ENCODE measurements at places on chromosomes 1 and 21.
A peak's percentile ranks its signal among the peaks of the same experiment; 100 is the strongest.

DNA sequence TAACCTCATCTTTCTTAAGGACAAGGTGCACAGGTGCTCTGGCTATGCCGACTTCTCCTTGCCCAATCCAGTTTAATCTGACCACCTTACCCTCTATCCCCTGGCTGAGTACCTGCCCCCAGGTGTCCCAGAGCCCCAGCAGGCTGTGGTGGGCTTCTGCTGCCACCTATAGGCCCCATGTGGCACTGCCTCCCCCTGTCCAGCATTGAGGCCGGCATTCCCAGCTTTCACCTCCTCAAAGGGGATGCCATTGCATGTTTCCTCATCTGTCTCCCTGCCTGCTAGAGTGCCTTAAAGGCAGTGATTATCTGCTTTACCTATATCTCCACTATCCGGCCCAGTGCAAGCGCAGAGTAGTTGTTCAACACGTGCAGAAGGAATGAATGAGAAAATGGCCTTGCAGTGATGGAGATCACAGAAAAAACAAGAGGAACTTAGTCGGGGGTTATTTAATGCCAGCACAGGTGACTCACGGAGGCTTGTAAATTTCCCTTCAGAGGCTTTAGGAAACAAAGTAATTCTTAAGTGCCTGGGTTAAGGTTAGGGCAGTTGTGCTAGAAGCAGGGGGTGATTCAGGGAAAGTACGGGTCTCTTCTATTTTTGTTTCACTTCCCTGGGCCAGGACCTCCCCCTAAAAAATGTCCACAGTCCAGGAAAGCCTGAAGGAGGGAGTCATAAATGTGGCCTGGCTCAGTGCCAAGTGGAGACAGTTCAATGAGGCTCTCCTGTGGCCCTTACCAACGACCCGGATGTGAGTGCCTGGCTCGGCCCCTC, 131.8 kb upstream of the NGF start:
- DNase-seq, result no peak

GRCh38 chr1:228740543-228741317, 5.5 kb downstream of the RHOU start:
- DNase-seq, result no peak

DNA sequence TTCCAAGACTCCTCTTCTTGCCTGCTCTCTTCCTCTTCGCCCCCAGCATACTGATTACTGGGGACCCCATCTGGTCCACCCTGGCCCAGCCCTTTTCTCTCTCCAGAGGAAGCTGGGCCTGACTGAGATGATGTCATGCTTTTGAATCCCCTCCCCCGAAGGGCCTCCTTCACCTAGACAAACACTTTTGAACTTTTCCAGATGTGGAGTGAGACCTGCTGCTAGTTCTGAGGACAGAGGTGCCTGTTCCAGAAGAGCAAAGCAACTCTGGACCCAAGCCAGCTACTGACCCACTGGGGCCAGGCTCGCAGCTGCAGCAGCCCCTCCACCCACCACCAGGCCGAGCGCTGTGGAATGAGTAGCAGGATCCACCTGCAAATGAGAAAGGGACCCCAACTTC, 8.4 kb downstream of the CD34 start:
- DNase-seq, result no peak

DNA sequence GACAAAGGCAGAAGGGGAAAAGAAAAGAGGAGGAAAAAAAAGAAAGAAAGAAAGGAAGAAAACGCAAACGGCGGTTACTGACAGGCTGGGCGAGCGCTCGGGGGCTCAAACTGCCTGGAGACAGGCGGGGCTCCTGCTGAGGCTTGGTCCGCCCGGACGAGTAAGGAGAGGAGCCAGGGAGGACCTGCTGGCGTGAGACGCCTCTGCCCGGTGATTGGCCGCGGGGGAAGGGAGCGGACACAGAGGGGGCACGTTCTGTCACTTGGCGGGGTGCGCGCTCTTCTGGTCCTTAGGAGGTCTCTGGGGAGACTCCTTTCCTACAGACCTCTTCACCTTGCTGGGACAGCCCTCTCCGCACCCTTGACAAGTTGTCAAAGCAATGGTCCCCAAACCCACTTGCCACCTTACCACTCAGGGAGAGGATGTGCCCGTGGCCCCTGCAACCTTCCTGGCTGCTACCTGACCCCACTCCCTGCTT, 791 bp upstream of the PIK3R3 start:
- peak; percentile 59 for DNase-seq

- no peak for DNase-seq
Measured at GRCh38 chr1:160552425-160552824, 26.9 kb downstream of the CD84 start.

DNA sequence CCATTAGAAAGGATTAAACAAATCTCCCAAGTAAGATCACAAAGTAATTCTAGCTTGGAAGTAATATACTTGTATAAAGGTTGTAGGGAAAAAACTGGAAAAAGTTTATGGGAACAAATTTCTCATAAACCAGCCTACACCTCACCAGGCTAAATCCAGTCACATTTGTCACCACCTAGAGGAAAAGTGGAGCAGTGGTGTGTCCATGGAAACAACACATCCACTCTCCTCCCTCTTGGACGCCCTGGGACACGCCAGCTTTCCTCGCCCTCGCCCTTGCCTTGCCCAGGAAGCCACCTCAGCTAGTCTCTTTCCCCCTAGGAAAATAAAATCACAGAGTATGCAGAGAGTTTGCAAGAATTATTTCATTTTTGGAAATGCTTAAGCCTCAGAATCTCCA, 2.2 kb downstream of the PALMD start:
- peak; percentile 13 for DNase-seq

DNA sequence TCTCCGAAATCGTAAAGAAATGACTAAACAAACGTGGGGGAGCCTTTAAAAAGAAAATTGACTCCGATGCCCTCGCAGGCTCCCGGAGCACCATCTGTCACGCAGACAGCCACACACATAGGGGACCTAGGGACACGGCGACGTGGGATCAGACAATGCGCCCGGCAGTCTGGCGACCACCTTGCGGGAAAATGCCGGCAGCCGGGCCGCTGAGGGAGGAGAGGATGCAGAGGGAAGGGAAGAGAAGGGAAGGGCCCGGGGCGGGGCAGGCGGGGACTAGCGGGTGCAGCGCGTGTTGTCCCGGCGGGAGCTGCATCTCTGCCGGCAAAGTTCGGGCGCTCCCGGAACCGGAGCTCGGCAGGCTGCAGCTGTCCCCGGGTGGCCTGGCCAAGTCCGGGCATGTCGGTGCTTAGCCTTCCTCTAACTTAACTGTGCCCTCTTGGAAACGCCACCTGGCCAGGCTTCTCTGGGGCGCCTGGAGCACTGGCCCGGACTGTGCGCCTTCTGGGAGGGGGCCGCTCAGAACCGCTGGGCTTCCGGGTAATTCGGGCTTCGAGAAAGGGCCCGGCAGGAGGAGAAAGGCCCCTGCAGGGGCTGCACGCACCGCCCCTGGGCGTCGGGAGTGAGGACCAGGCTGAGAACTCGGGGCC, 1.8 kb downstream of the NHLH2 start:
- DNase-seq, result peak; percentile 59

GRCh38 chr1:91744953-91745639, 140.9 kb downstream of the TGFBR3 start:
- no peak for DNase-seq

GRCh38 chr1:22983944-22984343, 11.3 kb upstream of the LACTBL1 start:
- DNase-seq, result no peak

DNA sequence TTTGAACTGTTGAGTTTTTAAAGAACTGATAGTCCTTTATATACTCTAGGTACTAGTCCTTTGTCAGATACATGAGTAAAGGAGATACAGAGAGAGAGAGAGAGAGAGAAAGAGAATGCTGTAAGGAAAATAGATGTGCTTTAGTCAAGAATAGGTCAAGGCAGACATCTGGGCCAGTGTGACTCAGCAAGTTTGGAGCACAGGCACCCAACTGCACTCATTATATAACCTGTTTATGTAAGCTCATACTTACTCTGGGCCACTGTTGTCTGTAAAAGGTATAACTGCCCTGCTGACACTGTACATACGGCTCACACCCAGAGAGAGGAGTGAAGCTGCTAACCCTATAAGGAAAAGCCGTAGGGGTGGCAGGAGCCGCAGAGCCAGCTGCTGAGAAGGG, 32.2 kb upstream of the AKT3 start:
- DNase-seq, result no peak

- peak; percentile 84 for DNase-seq
Measured at GRCh38 chr1:52055066-52055865, at the start of gene TXNDC12. Gene TXNDC12 (minus strand): TSS chr1:52055191. CDS start chr1:52055096, 95 bp downstream.

DNA sequence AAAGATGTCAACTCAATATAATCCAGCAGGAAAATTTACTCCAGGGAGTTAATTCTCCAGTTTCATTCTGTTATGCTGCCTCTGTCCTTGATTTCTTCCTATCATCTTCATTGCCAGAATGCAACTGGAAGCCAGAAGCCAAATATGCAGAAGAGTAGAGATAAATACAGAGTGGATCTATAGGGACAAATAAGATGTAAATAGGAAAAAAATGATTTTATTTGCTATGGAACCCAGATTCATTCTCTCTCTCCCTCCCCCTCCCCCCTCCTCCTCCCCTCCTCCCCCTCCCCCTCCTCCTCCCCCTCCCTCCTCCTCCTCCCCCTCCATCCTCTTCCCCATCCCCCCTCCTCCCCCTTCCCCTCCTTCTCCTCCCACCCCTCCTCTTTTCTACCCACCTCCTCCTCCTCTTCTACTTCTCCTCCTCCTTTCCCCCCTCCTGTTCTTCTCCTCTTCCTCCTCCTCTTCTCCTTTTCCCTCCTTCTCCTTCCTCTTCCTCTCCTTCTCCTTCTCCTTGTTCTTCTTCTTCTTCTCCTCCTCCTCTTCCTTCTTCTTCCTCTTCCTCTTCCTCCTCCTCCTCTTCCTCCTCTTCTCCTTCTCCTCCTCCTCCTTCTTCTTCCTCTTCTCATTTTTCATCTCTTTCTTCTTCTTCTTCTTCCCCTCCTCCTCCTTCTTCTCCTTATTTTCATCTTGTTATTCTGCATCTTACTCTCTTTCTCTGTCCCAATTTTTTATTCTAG, 306.4 kb downstream of the NUF2 start:
- no peak for DNase-seq

DNA sequence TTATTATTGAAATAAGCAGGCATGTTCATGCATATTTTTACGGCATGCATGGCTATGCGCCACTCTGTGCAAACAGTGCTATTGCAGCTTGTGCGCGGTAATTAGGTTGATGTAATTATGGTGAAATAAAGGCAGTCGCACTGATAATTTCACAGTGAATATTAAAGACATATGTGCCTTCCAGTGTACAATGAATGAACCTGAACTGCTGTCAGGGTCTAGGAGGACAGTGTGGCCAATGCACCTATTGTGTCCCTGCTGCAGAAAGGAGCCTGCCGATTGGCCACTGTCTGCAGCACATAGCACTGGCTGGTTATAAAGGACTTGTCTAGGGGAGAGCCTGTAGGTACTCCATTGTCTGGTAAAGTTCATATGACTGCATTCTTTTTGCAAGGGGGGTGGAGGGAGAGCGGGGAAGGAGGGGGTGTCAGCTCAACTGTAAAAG, 340.4 kb downstream of the USP25 start:
- DNase-seq, result no peak

- DNase-seq, result no peak
Measured at GRCh38 chr1:1596493-1597274, 3.3 kb downstream of the FNDC10 start.

DNA sequence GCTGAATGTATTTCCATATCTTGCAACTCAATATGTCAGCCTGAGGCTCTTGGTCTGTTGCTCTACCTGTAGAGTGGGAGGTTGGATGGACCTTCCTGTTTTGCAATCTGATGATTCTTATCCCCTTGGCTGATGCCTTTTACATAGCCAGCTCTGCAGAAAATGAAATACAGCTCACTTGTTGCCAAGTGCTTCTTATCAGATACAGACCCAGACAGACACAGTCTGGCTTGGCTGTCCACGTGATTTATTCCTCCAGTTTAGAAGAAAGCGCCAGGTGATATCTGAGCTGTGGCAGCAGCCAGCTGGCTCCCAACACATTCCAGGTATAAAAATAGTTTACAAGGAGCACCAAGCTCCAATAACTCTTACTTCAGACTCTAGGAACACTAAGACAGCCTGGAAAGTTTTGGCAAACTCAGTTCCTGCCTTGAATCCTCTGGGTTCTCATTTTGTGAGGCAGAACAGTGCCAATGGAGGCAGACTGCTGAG, 479.2 kb upstream of the USP24 start:
- DNase-seq, result no peak

DNA sequence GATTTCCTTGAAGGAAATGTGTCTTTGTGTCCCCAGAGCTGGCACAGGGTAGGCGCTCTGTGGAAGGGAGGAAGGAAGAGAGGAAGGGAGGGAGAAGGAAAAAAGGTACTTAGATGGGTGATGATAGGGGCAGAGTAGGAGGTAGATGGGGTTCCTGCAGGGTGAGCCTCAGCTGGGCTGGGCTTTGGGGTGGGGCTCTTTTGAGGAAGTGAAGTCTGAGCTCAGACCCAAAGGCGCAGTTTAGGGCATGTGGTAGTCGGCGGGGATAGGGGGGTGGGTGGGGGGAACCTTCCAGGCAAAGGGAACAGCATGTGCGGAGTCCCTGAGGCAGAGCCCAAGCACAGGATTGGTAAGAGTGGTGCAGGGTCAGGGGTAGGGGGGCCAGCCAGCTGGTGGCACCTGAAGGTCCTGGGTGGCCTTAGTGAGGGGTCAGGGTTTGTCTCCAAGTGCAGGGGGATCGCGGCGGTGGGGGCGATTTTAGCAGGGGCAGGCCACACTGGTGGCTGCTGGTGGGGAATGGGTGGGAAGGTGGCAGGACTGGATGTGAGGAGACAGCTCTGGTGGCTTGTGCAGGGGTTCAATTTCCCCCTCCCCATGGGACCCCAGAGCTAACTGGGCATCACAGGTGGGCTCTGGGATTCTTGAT, 8.4 kb upstream of the HTR6 start:
- no peak for DNase-seq

DNA sequence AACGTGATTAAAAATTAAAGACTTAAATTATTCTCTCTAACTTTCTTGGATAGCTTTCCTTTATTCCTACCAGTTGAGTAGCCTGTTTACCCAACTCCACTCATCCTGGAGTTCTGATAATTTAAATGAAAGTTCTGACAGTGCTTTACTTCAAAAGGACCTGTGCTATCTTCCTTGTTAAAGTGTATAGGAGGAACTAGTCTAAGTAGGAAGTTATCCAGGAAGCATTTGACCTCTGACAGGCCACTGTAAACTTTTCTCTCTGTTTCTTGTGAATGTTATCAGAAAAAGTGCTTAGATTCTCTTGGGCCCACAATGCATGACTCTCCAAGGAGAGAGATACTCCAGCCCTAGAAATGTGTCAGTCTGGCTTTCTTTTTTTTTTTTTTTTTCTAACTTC, 9.2 kb downstream of the UAP1 start:
- DNase-seq, result no peak

All from NCI-H1694 (cell line).